ENCODE measurements at places on chromosomes 3 and 15.

DNA sequence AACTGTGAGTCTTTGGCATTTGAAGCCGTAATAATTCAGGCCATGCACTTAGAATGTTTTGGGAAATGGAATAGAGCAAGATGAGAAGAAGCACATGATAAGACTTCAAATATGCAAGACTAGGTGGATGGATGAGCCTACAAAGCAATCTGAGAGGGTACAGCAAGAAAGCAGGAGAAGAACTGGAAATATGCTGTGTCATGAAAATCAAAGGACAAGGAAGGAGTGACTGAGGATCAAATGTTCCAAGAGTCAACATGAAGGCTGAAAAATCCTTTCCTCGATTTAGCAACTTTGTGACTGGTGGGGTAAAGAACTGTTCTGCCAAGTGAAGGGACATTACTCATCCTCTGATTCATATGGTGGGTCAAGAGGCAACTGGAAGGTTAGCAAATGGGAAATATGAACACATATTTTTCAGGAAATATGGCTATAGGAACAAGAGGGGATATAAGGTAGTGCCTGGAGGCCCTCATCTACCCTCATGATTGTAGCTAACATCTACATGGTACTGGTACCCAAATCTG lies 803.7 kb upstream of the ARRDC4 start:
- no peak for DNase-seq

DNA sequence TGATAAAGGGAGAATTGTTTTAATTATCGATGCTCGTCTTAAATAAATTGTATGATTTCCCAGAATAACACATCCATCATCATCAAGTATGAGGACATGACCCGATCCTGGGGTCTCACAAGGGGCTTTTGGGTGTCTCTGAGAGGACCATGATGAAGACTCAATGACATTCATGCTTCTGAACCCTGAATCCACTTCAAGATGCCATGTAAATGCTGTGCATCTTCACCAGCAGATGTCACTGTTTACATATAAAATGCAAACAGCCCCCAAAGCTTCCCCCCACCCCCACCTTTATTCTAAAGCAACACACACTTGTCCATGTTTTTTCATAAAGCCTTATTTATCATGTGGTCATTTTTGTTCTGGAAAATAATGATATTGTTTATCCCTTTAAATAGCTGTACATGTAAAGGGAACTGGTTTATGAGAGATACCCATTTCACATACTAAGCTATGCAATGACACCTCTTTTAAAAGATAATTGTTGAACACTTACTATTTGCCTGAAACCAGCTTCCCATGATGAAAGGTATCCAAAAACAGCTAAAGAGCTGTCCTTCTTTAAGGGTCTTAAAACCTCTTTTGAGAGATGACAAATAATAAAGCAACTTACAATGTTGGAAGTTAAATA lies 69.7 kb upstream of the UBE3A start:
- no peak for DNase-seq

GRCh38 chr3:11300970-11301369 lies 28.8 kb downstream of the ATG7 start:
- DNase-seq, result no peak

DNA sequence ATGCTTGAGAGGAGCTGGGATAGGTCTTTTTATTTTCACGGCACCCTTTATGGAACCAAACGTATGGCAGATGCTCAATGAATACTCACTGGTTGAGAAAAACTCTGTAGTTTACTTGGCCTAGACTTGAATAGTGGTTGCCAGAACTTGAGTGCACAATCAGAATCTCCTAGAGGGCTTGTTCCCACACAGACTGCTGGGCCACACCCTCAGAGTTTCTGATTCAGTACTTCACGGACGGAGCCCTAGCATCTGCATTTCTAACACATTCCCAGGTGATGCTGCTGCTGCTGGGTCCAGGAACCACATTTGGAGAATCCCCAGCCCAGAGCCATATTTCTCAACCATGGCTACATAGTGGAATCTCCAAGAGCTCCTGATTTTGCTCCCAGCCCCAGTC lies 24.6 kb downstream of the CA12 start:
- DNase-seq, result no peak

GRCh38 chr3:113660896-113661295 lies 35.5 kb downstream of the USF3 start:
- no peak for DNase-seq
